ENCODE measurements at places on chromosomes 13 and 19.

GRCh38 chr13:32830336-32831031, 185.7 kb upstream of the KL start:
- H3K27ac ChIP-seq = no peak overlapping the region
- no peaks in the 10 kb centered on the region for H3K27me3 ChIP-seq
- no peak overlapping the region for H3K4me3 ChIP-seq

DNA sequence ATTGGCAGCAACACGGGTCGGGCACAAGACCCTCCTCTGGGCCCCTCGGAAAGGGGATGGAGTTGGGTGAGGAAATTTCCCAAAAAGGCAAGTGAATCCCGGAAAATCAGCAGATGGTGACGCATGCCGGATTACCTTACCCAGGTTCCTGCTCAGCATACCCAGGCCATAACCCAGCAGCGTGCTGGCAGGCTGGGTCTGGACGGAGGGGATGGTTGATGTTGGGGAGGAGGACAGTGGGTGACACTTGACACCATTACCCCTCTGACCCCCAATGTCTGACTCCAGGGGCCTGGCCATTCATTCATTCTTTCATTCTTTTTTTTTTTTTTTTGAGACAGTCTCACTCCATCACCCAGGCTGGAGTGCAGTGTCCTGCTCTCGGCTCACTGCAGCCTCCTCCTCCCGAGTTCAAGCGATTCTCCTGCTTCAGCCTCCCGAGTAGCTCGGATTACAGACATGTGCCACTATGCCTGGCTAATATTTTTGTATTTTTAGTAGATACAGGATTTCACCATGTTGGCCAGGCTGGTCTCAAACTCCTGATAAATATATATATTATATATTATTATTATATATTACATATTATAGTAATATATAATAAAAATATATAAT, 799 bp downstream of the PVR start:
- peaks cover 4% of the 10 kb centered on the region for H3K36me3 ChIP-seq
- H3K27me3 ChIP-seq = no peaks in the 10 kb centered on the region
- DNase-seq = no peak
- peak overlapping the region; percentile 79 for H3K27ac ChIP-seq

DNA sequence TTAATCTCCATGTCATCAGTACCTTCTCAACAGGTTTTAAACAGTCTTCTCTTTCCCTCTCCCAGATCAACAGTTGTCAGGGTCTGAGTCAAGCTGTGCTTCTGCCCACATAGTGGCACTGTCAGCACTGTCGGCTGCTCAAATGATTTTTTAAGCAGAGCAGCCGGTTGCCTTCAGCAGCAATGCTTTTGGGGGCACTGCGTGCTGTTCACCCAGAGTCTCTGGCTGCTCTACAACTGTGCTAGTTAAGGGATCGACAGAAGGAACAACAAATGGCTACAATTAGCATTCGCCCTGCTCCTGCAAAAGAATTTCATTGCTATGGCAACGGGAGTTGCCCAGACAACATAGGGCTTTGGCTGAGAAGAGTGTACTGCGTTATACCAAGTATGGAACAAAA, 412.9 kb downstream of the DIAPH3 start:
- no peaks in the 10 kb centered on the region for H3K36me3 ChIP-seq
- no peaks in the 10 kb centered on the region for H3K27me3 ChIP-seq
- H3K4me1 ChIP-seq = no peaks in the 10 kb centered on the region
- no peak for DNase-seq
- no peak overlapping the region for H3K27ac ChIP-seq

DNA sequence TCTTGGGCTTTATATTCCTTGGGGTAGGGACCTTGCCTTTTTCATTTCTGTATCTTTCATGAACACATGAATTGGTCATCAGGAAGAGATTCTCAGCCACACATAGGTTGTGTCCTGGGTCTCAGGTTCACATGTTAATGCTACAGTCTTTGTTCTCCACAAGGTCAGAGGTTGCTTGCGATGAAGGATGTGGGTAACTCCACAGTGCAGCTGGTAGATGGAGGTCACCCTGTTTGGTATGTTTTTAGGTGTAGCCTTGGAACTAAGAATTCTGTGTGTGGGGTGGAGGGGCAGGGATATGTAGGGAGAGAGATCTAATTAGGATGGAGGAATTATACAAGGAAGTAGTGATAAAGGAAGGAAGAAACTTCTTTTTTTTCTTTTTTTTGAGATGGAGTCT, 23.2 kb downstream of the CEACAM1 start:
- H3K27ac ChIP-seq = no peak overlapping the region
- H3K4me3 ChIP-seq = no peak overlapping the region
- H3K36me3 ChIP-seq = no peaks in the 10 kb centered on the region
- H3K4me1 ChIP-seq = no peaks in the 10 kb centered on the region
- DNase-seq = no peak

Measured in vagina (tissue), 2 donors.